ENCODE measurements at places on chromosomes 7 and 10.

DNA sequence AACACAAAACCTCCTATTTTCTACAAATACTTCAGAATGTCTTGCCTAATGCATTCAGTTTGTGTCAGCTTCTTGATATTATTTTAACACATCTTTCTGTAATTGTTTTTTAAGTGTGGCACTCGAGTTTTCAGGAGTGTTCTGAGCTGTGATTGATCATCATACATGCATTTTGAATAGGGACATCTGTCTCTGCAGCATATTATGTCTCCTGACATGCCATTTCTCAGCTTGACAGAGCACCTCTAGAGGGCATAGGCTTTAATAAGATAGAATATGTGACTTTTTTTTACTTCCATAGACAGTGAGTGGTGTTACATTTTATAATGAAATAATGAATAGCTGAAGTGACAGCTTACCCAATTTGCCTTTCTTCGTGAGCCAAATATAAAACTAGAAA lies 219.2 kb upstream of the HDAC9 start:
- no peak for DNase-seq

GRCh38 chr10:600876-601659 lies 88.4 kb downstream of the DIP2C start:
- no peak for DNase-seq

DNA sequence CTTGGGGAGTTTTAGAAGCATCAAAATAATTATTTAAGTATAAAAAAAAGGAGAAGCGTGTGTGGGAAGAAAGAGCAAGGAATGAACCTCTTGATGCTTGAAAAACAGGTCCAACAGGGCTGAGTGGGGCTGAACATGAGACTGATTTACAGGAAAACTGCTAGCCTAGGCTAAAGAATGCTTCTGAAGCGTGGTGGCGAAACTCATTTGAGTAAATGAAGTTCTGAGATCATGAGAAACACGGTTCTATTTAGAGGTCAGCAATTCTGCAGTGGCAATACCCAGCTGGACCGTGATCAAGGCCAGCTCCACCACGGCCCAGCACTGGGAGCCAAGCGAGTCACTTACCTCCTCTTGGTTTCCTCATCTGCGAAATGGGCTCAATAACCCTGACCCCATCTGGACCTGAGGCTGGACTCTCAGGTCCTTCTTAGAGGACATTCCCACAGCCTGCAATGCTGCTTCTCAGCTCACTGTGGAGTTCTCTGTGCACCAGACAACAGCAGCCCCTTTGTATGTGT lies 140.1 kb upstream of the ADAM12 start:
- DNase-seq, result no peak

DNA sequence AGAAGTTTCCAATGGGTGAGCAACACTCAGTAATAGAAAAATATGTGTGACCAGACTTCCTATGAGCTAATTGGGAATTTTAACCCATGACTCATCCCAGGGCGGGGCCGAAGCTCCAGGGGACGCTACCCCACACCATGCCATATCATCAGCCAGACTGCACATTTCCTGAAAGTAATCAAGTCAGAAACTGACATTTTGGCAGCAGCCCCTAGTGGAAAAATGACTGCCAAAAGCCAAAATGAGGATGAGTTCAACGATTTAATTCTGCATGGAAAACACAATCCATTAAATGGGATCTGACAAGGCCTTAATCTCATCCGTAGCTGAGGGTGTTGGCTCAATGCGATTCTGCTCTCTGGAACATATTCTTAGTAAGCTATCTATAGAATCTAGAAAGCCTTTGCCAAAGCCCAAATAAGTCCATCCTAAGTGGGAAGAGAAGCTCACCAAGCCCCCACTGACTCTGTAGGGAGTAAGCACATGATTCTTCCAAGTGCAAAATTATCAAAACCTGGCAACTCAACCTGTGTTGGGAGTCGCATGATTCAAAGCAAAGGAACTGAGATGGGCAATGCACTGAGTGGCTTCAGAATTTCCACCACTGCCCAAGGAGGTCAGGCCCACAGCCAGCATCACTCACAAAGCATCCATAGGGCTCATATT lies 93.1 kb upstream of the PDE1C start:
- DNase-seq, result peak; percentile 98

DNA sequence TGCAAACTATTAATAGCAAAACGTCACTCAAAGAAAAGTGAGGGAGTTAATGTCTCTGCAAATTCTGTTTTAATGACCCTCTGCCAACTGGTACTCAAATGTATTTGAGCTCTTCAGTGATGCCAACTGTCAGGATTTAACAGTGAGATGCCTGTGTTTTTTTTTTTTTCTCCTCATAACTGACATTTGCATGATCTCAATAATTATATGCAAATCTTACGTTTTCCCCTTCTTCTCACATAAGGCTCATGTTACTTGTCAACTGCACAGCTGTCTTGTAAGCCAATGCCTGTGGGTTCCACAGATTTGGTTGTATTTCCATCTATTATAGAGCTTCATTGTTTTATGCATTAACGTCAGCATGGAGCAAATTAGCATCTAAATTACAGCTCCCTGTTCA lies 38.2 kb downstream of the PPP1R3A start:
- DNase-seq, result no peak

GRCh38 chr7:8638076-8638475 lies 204.7 kb downstream of the NXPH1 start:
- no peak for DNase-seq

GRCh38 chr7:23075571-23075970 lies 30.0 kb upstream of the KLHL7 start:
- no peak for DNase-seq

DNA sequence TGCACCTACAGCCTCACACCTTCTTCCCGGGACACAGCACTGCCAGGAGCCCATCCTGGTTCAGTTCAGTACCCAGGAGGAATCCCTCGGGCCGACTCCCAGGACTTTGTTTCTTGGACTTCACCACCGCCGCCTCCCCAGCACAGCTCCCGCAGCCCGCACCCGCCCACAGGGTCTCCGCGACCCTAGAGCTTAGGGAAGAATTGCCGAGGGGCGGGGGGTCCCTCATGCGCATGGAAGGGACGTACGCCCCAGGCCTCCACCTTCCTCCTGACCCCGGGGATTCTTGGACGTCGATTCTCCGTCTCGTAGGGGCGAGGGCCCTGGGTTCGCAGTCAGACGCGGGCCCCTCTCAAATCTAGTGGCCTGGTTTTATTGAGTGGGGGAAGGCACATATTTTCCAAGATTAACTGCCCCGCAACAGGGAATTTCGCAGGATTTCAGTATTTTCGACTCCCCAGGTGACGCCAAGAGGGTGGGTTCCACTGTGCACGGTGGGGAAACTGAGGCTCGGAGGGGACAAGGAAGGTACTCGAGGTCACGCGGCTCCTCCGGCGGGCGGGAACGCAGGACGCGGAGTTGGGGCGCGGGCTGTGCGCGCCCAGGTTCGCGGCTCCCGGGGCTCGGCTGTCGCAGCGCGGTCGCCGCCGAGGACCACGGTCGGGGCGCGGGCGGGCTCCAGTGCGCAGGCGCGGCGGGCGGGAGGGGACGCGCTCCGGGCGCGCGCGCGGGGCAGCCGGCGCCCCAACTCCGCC lies at the start of gene ADCY1:
TSS of gene ADCY1 (plus strand) at position 708 of the 755 bp plus-strand sequence. CDS start 176 bp downstream, outside the sequence.
- peak; percentile 15 for DNase-seq

GRCh38 chr10:73648975-73649829 lies 6.6 kb downstream of the SYNPO2L start:
- DNase-seq, result no peak

GRCh38 chr7:75915416-75916156 lies 631 bp downstream of the POR start:
- DNase-seq, result peak; percentile 40

DNA sequence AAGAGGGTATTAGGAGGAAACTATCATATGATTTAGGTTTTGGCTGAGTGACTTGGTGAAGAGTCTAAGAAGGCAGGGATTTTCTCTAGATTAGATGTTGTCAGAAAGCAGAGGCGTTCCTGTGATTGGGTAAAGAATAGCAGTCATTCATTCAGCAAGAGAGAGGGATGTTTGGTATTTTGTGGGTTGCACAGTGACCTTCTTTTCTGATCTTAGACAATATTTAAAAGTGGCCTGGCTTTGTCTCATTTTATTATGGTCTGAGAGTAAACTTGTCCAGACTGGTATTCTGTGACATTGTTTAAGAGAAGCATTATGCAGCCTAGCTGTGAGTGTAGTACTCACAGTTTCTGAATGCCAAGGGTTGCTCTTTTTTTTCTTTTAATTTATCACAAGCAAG lies 18.5 kb downstream of the HYAL4 start:
- no peak for DNase-seq

GRCh38 chr10:3874990-3875841 lies 90.2 kb upstream of the KLF6 start:
- no peak for DNase-seq

DNA sequence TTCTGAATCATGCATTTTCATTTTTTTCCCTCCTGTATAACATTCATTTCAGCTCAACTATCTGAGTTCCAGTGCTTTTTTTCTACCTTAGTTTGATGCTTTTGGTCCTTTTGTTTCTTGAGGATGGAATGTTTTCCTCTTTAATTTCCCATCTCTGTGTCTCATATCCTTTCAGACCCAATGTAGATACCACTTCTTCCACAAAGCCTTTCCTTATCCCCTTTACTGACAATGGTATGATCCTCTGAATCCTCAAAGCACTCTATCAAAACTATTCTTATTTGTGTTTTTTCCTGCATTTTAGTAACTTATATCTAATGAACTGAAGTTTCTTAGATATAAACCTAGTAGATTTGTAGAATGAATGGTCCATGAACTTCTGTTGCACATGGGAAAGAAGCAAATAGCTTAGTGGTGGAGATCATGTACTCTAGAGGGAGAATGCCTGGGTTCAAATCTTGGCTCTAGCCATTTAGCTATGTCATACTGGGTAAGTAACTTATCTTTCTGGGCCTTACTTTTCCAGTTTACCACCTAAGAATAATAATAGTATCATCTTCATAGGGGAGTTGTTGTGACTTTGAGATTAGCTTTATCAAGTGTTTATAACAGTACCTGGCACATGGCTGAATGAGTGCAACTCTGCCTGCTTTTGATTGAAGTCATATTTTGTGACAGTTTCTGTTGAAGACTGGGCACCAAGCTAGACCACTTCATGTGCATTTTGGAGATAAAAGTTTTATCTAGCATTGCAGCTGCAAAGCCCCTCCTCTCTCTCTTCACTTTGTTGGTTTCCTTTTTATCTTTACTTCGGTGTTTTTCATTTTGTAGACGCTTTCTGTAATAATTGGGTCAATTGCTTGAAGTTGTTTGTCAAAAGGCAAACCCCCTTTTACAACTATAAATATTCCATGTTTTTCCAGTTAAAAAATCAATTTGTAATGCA lies 18.5 kb downstream of the STAM start:
- no peak for DNase-seq

DNA sequence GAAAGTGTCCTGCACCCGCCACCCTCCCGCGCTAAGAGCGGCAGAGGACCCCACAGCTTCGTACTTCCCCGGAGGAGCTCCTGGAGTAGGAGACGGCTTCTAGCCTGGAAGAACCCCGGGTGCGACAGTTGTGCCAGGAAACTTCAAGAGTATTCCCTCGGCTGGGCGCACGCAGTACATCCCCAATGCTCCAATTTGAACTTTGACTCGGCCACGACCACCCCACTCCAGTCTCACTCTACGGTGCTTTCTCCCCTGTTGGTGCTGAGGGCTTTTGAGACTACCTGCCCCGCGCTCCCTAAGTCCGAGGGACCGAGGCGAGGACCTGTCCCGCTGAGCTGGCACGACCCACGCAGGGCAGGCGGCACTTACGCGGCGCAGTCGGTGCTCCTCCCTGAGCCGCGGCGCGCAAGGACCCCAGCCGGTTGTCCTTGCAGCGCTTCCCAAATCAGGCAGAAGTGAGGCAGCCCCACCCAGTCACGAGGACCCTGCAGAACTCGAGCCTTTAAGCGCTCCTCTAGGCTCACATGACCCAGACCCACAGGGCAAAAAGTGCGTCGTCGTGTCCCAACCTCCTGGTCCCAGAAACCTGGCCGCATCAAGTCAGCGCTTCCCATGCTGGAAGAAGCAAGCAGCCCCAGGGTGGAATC lies at the start of gene CPVL:
TSS of gene CPVL (minus strand) at position 481 of the 650 bp plus-strand sequence. CDS start 25,476 bp downstream, outside the sequence.
- peak; percentile 18 for DNase-seq
